NCI-H774 (cell line): ENCODE measurements at places on chromosomes 3 and 15.

GRCh38 chr3:121748680-121749275 lies 763 bp downstream of the GOLGB1 start:
- peak; percentile 31 for DNase-seq

DNA sequence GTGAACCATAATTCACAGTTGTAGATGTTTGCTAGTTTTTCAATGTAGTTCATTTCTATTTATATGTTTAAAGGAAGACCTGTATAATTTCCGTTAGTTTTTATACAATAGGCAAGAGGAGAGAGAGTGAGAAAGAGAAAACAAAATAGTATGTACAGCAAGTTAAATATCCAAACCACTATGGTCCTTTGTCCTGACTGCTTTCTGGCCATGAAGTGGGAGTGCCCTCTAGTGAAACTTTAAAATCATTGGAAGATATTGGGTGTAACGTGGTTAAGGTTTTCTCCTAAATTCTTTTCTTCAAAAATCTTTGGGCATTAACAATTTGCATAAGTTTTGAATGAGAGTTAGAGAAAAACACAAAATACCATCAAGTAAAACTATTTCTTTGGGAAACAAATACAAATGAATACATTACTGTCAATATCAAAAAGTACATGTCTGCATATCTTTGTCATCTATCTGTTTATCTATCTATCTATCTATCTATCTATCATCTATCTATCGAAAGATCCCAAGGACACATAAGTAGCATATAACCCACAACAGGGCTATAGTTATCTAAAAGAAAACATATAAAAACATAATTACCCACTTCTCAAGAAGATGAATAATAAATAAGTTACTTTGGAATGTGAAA lies 534.6 kb upstream of the ATP11B start:
- DNase-seq, result peak; percentile 83

DNA sequence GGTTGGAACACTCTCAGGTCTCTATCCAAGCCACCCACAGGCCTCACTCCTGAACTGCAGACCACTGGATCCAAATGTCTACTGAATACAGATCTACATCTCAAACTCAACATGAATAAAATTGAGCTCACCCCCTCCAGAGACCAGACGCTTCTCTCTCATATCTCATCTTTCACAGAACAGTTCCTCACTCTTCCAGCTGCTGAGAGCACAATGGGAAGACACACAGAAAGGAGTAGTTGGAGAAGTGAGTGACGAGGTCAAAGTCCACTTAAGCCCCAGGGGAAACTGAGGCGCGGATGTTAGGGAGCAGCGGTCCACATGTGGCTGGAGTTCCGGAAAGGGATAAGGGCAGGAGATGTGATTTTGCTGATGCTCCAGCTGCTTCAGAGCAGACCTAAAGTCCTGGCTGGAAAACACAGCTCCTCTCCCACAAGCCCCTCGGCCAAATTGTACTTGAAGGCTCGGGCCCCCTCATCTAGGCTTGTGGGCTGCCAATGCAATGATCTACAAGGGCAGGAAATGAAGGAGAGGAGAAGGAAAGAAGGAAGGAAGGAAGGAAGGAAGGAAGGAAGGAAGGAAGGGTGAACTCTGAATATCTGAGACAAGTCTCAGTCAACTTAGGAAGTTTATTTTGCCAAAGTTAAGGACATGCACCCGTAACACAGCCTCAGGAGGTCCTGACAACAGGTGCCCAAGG lies 211.2 kb upstream of the TLE3 start:
- DNase-seq, result no peak

DNA sequence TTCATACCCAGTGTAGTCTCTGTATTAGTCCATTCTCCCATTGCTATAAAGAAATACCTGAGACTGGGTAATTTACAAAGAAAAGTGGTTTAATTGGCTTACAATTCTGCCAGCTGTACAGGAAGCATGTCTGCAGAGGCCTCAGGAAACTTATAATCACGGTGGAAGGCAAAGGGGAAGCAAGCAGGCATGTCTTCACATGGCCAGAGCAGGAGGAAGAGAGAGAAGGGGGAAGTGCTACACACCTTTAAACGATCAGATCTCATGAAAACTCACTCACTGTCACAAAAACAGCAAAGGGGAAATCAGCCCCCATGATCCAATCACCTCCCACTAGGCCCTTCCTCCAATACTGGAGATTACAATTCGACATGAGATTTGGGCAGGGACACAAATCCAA lies 6.3 kb upstream of the PARP14 start:
- no peak for DNase-seq

DNA sequence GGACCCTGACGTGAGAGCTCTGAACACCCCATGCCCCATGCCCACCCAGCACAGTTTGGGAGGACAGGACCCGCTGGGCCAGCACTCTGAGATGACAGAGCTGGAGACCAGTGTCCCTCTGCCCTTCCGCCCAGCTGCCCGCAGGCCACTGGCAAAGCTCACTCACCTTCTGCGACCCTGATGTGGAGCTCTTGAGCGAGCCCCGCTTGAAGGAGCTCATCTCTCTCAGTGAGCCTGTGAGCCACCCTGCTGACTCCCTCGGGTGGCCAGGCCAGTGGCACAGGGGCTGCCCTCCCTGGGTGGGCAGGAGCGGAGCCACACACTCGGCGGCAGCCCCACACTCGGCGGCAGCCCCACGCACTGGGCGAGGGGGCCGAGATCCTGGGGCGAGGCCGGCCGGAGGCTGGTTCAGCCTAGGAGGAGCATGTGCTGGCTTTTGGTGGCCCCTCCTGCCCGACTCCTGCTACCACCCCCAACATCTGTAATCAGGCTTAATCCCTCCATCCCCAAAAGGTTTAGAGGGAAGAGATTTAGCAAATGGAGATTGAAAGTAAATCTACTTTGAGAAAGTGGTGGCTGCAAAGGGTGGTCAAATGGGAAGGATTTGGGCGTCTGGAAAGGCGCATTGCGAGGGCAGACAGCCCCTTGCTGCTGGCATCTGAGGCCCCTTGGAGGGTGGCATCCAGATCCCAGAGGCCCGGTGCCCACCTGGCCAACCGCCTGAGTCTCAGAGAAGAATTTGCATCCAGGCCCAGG lies 59.4 kb upstream of the TRPM1 start:
- DNase-seq, result no peak

GRCh38 chr3:124814620-124815421 lies 72.3 kb downstream of the ITGB5 start:
- DNase-seq, result no peak

DNA sequence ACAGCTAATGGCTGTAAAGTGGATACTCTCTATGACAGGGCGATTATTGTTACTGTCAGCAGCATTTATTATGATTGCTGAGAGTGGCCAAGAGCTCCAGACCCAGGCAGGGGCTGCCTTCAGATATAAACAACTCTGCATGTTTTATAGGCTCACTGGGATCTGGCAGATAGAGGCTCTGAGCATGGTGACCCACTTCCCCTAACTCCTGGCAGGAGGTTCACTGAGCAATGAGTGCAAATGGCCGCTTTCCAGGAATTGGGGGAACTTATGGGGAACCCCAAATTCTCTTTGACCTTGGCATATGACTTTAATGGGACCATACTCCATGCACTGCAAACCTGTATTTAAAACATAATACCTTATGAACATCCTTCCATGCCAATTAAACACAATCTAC lies 59.0 kb downstream of the SCN5A start:
- DNase-seq, result no peak

DNA sequence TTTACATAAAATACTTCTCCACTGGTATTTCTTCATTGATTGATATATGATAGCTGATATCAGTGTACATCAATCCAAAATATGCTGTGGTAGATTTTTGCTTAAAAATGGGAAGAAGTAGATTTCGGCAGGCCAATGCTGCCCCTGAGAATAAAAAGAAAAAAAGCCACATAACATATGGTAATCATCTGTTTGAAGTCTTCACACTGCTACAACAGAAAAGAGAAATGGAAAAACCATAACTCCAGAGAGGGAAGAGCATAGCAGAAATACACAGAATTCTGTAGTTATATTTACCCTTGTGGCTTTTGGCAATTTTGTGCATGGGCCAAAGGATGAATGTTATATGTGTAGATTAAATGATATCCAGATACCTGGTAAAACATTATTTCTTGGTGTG lies 143.1 kb upstream of the KCNMB2 start:
- DNase-seq, result no peak

GRCh38 chr3:50183755-50184154 lies 7.7 kb upstream of the GNAT1 start:
- no peak for DNase-seq
